ENCODE measurements at places on chromosomes 12 and 14. TPM values are rescaled to one million over a fixed set of nuclear protein-coding genes. Genes with fewer than 3 reads are reported as not detected.

The EFS gene
- 60.1 TPM for total RNA-seq

The IQSEC3 gene
- 2.5 TPM for total RNA-seq

The TCL1B gene
- total RNA-seq, result 0.93 TPM

The RNASE11 gene
- not detected for total RNA-seq

DNA sequence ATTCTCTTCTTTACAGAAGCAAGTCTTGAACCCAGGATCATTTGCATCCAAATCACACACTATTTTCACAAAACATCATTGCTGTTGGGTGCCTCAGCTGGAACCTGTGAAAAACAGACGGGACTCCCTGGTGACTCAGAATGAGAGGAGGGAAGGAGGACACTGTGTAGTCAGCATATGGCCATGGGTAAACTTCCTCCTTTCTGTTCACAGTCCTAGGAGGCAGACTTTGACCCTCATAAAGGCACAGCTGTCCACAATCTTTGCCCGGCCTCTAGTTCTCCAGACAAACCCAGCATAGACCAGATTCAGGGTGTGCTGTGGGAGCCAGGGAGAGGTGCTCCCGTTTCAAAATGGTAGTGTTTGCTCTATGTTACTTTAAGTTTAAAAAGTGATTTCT lies 62.0 kb downstream of the DYRK2 start:
- DNase-seq, result no peak

DNA sequence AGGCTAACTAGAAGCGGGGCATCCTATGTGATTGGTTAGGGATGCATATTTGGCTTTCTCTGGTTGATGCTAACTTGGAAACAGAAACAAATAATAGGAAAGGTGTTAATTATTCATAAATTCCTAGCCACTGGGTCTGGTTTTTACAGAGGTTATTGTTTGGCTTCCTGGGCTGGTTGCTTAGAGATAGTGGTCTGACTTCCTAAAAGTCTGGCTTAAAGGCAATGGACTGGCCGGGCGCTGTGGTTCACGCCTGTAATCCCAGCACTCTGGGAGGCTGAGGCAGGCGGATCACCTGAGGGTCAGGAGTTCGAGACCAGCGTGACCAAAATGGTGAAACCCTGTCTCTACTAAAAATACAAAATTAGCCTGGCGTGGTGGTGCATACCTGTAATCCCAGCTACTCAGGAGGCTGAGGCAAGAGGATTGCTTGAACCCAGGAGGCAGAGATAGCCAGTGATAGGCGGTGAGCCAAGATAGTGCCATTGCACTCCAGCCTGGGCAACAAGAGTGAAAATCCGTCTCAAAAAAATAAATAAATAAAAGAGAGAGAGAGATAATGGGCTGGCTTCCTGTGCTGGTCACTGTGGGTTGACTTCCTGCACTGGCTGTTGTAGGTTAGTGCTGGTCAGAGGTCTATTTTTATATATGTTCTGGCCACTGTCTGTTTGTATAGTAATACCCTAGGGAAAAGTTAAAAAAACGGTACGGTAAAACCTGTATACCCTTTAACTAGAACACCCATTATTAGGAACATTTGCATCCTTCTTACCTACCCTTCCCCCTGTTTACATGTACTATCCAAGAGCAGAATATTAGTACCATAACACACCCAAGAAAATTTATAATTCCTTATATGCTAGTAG lies 24.1 kb downstream of the OR6S1 start:
- no peak for DNase-seq
